ENCODE measurements at places on chromosomes 13 and 19.

- DNase-seq = no peak
Observed at GRCh38 chr19:50465000-50465399, 11.3 kb upstream of the EMC10 start.

- no peak for DNase-seq
Observed at GRCh38 chr19:1558552-1558951, 9.6 kb downstream of the MEX3D start.

DNA sequence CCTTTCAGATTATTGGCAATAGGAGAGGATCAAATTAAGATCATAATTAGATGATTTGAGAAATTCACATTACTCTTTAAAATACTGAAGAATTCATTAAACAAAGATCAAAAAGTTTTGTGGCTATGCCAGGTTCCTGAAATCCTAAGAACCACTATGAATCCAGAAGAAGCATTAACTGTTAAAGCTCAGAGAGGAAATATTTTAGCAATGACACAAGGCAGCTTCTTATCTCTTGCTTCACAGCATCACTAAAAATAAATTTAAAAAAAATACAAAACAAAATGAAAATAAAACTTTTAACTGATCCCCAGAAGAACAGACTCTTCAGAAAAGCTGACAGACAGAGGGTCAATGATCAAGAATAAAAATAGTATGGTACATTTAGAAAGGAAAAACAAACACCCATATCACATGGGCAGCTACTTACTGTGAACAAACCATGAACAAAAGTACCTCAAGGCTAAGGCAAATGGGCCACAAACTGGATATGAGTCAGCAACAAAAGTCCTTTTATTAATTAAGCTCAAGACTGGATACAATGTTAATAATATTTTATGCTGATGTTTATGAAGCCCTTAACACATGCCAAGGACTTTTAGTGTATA, 19.6 kb downstream of the RNF6 start:
- no peak for DNase-seq

- DNase-seq = no peak
Observed at GRCh38 chr19:18589380-18590272, 1.0 kb downstream of the REX1BD start.

DNA sequence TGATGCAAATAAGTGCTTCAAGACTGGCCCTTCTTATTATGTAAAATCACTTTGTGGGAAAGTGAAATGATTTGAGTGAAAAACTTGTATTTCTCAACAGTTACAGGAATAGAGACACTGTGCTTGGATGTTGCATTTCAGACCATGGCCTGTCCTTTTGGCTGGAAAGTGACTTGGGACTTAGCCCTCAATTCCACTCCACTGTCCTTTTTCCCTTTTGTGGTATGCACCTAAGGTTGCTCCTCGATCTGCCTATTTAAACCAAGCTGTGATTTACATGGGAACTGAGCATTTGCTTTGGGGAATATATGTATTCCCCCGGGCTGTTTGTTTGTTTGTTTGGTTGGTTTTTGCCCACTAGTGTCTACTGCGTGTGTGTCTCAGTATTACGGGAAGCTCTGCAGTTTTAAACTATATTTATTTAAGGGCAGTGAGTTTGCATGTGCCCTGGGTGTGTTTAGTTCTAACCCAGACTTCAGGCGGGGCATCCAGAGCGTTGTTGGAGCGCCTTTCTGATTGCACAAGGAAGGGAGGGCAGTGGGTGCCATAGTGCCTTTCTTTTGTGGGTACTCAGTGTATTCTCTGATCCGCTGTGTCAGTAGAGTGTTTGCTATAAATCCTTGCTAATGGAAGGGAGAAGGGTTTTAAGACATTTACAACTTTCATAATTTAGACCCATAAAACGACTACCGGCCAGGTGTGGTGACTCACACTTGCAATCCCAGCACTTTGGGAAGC, 18.2 kb upstream of the RNF113B start:
- DNase-seq = no peak
